ENCODE measurements at places on chromosomes 4 and X. TPM values are rescaled to one million over a fixed set of nuclear protein-coding genes. Genes with fewer than 3 reads are reported as not detected.
A peak's percentile ranks its signal among the peaks of the same experiment; 100 is the strongest.

Gene SYTL4
- total RNA-seq = 3.2 TPM

Gene STK32B
- 1.1 TPM for total RNA-seq

Gene HTN1
- total RNA-seq = not detected

Gene XG
- not detected for total RNA-seq

Gene CRLF2
- not detected for total RNA-seq

Gene PF4V1
- total RNA-seq = not detected

Gene LYAR
- total RNA-seq = 37.5 TPM

Gene PCDH18
- total RNA-seq = 2.0 TPM

Gene HMGN5
- 0.46 TPM for total RNA-seq

Gene USP17L20
- total RNA-seq = not detected

GRCh38 chr4:152961014-152961772 is 25.1 kb downstream of the FHDC1 start:
- no peak overlapping the region for H3K27ac ChIP-seq
- H3K36me3 ChIP-seq = no peaks in the 10 kb centered on the region
- no peaks in the 10 kb centered on the region for H3K27me3 ChIP-seq
- H3K4me3 ChIP-seq = no peak overlapping the region

- H3K27ac ChIP-seq = no peak overlapping the region
- no peak overlapping the region for H3K4me3 ChIP-seq
These were observed 295.3 kb downstream of the MID1IP1 start for GRCh38 chrX:39096599-39096998.

- peak overlapping the region; percentile 93 for H3K27ac ChIP-seq
- H3K27me3 ChIP-seq = no peaks in the 10 kb centered on the region
- H3K36me3 ChIP-seq = peaks cover 4% of the 10 kb centered on the region
- DNase-seq = peak; percentile 59
These were observed 6.2 kb downstream of the CD99 start for GRCh38 chrX:2697306-2697705.

DNA sequence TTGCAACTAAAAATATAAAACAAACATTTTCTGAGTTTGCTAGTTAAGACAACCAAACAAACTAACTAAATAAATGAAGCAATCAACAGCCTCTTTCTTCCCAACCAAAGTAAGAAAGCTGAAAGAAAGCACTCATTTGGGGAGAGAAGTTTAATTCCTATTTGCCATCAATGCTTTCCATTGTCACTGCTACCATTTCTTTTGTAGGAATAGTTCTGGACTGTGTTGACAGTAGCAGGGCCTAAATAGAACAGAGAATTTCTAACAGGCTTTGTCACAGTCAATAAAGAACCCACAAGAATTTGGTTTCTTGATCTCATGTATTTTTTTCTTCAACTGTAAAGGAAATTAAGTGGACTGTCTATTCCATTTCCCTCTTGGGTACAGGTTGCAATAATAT is 1886.4 kb upstream of the TENM3 start:
- H3K27me3 ChIP-seq = no peaks in the 10 kb centered on the region
- no peak overlapping the region for H3K27ac ChIP-seq
- peak; percentile 9 for DNase-seq
- H3K36me3 ChIP-seq = no peaks in the 10 kb centered on the region
- H3K4me1 ChIP-seq = no peaks in the 10 kb centered on the region

- no peaks in the 10 kb centered on the region for H3K27me3 ChIP-seq
- no peak overlapping the region for H3K4me3 ChIP-seq
- H3K4me1 ChIP-seq = no peaks in the 10 kb centered on the region
- no peak overlapping the region for H3K27ac ChIP-seq
These were observed 365.2 kb downstream of the PRDM5 start for GRCh38 chr4:120557372-120557771.

- no peaks in the 10 kb centered on the region for H3K4me1 ChIP-seq
- H3K27ac ChIP-seq = no peak overlapping the region
- DNase-seq = no peak
- no peaks in the 10 kb centered on the region for H3K27me3 ChIP-seq
- H3K36me3 ChIP-seq = no peaks in the 10 kb centered on the region
These were observed 381 bp downstream of the PHEX start for GRCh38 chrX:22032506-22032905.

DNA sequence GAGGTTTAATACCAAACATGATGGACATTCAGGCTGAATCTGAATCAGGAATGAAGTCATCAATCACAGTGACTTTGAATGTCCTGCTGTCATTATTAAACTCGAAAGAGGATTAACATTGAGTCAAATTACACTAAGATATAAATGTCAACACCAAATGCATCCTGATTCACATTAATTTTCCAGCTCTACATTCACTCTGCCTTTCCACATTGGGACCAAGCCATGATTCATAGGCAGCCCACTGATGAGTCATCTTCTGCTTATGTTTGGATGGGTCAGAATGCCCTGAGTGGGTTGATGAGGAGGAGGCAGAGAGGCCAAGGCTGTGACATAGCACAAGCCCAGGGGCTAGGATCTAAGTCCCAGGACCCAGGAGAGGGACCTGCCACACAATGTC is 247.6 kb upstream of the RPS6KA3 start:
- no peaks in the 10 kb centered on the region for H3K36me3 ChIP-seq
- no peak overlapping the region for H3K4me3 ChIP-seq
- DNase-seq = peak; percentile 89
- peak overlapping the region; percentile 98 for H3K27ac ChIP-seq

GRCh38 chrX:129961180-129962083 is 21.0 kb upstream of the BCORL1 start:
- H3K27ac ChIP-seq = no peak overlapping the region
- no peaks in the 10 kb centered on the region for H3K36me3 ChIP-seq
- peak overlapping the region; percentile 63 for H3K4me3 ChIP-seq
- peaks cover 12% of the 10 kb centered on the region for H3K4me1 ChIP-seq
- peak; percentile 81 for DNase-seq
- no peaks in the 10 kb centered on the region for H3K27me3 ChIP-seq

GRCh38 chr4:7867701-7868435 is 71.8 kb downstream of the AFAP1 start:
- H3K4me3 ChIP-seq = no peak overlapping the region
- peaks cover 36% of the 10 kb centered on the region for H3K4me1 ChIP-seq
- peak overlapping the region; percentile 83 for H3K27ac ChIP-seq
- no peaks in the 10 kb centered on the region for H3K27me3 ChIP-seq
- peak; percentile 56 for DNase-seq
- H3K36me3 ChIP-seq = peaks cover 48% of the 10 kb centered on the region

DNA sequence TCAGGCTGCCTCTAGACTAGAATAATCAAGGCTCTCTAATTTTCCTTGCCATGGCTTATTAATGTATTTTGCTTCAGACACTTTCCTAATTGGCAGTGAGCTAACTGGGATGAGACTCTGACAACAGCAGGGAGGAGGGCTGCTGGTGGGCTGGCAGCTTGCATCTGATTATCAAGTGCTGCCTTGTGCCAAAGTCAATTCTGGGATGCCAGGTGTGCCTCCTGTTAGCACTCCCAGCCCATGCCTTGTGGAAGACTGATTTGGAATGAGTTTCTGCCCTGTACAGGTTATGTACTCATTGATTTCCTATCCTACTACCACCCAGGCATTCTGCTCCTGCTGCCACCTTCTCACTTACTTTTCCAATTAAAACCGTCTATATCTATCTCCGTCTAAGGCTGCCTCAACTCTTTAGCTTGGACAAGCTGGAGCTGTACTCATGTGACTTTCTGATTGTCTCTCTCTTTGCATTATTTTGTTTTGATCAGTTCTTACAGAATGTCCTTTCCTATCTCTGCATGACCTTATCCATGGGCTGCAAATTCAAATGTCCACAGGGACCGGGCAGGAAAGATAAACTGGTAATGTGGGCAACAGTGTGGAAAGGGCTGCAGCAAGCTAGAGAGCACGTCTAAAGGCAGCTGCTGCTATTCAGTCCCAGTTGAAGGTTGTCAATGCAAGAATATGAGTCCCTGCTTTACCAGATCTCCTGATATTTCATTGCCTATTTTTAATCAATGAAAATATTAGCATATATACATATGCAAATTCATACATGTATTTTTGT is 112.6 kb downstream of the GABRA2 start:
- DNase-seq = no peak
- H3K27ac ChIP-seq = no peak overlapping the region
- H3K27me3 ChIP-seq = no peaks in the 10 kb centered on the region
- H3K4me1 ChIP-seq = no peaks in the 10 kb centered on the region
- no peaks in the 10 kb centered on the region for H3K36me3 ChIP-seq

GRCh38 chr4:726838-727237 is 21.2 kb downstream of the PCGF3 start:
- no peak overlapping the region for H3K4me3 ChIP-seq
- no peaks in the 10 kb centered on the region for H3K36me3 ChIP-seq
- DNase-seq = no peak
- no peak overlapping the region for H3K27ac ChIP-seq

- no peak overlapping the region for H3K4me3 ChIP-seq
- H3K36me3 ChIP-seq = no peaks in the 10 kb centered on the region
- DNase-seq = no peak
- H3K27ac ChIP-seq = no peak overlapping the region
- H3K27me3 ChIP-seq = no peaks in the 10 kb centered on the region
These were observed 472.0 kb downstream of the IQCM start for GRCh38 chr4:149343614-149344013.

DNA sequence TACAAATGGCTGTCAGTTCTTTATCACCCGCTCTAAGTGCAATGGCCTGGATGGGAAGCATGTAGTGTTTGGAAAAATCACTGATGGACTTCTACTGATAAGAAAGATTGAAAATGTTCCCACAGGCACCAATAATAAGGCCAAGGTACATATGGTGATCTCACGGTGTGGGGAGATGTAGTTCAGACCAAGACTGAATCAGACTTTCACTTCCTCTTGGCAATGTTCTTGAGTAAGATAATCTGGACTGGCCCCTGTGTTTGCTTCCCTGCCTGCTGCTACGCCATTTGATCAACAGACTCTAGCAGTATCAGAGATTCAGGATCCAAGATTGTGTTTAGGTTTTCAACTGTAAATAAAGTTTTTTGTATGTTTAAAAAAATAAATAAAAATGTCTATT is 682.2 kb upstream of the AMOT start:
- DNase-seq = no peak
- H3K27me3 ChIP-seq = no peaks in the 10 kb centered on the region
- H3K27ac ChIP-seq = no peak overlapping the region
- no peak overlapping the region for H3K4me3 ChIP-seq
- H3K4me1 ChIP-seq = no peaks in the 10 kb centered on the region

GRCh38 chr4:148495463-148495862 is 53.2 kb upstream of the NR3C2 start:
- H3K36me3 ChIP-seq = no peaks in the 10 kb centered on the region
- no peak overlapping the region for H3K27ac ChIP-seq
- DNase-seq = no peak
- H3K4me3 ChIP-seq = no peak overlapping the region

DNA sequence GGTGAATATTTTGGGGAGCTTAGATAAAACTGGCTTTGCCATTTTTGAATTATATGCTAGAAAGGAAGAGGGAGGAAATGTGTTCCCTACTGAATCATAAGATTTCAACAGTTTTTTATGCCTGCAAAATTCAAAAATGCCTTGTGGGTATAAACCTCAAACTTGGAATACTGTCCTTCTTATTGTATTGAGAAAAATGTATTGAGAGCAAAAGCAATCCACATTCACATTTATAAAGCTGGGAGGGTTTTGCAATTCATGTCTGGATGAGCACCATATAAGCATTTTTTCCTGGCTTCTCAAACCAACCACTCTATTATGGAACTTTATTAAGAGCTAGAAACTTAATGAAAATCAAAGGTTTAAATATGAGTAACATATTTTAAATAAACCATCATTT is 289.8 kb downstream of the PCDH7 start:
- H3K4me1 ChIP-seq = no peaks in the 10 kb centered on the region
- H3K36me3 ChIP-seq = no peaks in the 10 kb centered on the region
- H3K27me3 ChIP-seq = no peaks in the 10 kb centered on the region
- no peak overlapping the region for H3K27ac ChIP-seq
- H3K4me3 ChIP-seq = no peak overlapping the region
- DNase-seq = no peak

DNA sequence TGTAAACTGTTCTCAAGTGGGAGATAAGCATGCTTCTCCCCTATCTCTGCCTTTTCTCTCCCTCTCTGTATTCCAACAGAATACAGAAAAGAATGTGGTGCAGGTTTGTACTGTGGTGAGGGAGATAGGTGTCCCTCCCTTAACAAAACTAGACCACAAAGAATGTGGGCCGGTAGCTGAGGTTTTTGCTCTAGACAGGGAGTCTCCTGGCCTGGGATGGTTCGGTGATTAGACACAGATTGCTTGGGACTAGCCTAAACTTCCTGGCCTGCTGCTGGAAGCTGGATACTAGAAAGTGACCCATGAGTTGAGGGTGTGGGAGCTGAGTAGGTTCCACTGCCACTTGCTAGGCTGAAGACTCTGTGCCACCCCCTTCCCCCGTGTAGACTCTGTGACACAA is 143.0 kb downstream of the CXXC4 start:
- H3K27ac ChIP-seq = no peak overlapping the region
- DNase-seq = no peak
- H3K4me3 ChIP-seq = no peak overlapping the region

- H3K36me3 ChIP-seq = no peaks in the 10 kb centered on the region
- peak overlapping the region; percentile 38 for H3K27ac ChIP-seq
- H3K4me3 ChIP-seq = no peak overlapping the region
- DNase-seq = peak; percentile 81
- H3K4me1 ChIP-seq = peaks cover 15% of the 10 kb centered on the region
These were observed 1440.2 kb downstream of the ADGRL3 start for GRCh38 chr4:62640296-62640695.

GRCh38 chr4:42216664-42217063 is 64.2 kb upstream of the BEND4 start:
- no peaks in the 10 kb centered on the region for H3K36me3 ChIP-seq
- H3K4me3 ChIP-seq = no peak overlapping the region
- 0 out of 2 replicates have a peak overlapping the region, but pooled peaks have one; percentile 3 for H3K27ac ChIP-seq
- no peaks in the 10 kb centered on the region for H3K27me3 ChIP-seq
- DNase-seq = peak; percentile 26

GRCh38 chr4:33696041-33696440 is 2548.3 kb downstream of the ARAP2 start:
- no peak overlapping the region for H3K4me3 ChIP-seq

GRCh38 chr4:46820154-46820553 is 88.9 kb downstream of the COX7B2 start:
- 0 out of 2 replicates have a peak, but pooled peaks cover 8% of the 10 kb centered on the region for H3K27me3 ChIP-seq
- H3K4me1 ChIP-seq = no peaks in the 10 kb centered on the region
- DNase-seq = no peak
- H3K4me3 ChIP-seq = no peak overlapping the region

DNA sequence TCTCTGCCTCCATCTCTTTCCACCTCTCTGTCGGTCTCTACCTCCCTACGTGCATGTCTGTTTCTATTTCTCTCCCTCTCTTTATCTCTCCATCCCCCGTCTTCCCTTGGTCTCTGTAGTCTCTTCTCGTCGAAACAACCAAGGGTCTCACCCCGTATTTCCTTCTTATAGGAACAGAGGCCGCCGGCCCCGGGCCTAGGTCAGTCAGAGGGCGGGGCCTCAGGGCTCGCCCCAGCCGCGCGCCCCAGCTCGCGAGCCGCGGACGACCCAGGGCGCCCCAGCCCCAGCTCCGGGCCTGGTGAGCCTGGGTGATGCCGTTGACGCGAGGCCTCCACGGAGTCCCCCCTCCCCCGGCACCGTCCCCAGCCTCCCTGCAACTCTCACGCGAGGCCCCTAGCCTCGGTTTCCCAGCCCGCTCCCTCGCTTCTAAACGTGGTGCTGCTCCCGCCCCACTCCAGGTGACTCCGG is 6.6 kb downstream of the TIMM17B start:
- no peak for DNase-seq
- peak overlapping the region; percentile 64 for H3K4me3 ChIP-seq
- H3K27me3 ChIP-seq = no peaks in the 10 kb centered on the region

Measured in PC-3 (cell line).